ENCODE measurements at places on chromosomes 13 and 19.
A peak's percentile ranks its signal among the peaks of the same experiment; 100 is the strongest.

DNA sequence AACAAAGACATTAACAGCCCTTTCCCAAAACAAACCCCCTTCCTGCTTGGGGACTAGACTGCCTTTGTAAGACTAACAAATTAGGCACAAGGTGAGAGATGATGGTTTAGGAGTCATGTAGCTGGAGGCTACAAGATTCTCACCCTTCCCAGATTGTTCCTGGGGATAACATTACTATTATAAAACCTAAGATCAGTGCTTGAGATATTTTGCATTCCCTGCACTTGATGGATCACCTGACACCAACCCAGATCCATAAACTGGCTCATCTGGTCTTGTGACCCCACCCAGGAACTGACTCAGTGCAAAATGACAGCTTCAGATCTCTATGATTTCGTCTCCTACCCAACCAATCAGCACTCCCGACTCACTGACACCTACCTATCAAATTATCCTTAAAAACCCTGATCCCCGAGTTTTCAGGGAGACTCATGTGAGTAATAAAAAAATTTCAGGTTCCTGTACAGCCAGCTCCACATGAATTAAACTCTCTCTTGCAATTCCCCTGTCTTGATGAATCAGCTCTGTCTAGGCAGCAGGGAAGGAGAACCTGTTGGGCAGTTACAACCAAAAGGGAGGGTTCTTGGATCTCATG is 2.4 kb upstream of the ZNF616 start:
- no peak for DNase-seq

DNA sequence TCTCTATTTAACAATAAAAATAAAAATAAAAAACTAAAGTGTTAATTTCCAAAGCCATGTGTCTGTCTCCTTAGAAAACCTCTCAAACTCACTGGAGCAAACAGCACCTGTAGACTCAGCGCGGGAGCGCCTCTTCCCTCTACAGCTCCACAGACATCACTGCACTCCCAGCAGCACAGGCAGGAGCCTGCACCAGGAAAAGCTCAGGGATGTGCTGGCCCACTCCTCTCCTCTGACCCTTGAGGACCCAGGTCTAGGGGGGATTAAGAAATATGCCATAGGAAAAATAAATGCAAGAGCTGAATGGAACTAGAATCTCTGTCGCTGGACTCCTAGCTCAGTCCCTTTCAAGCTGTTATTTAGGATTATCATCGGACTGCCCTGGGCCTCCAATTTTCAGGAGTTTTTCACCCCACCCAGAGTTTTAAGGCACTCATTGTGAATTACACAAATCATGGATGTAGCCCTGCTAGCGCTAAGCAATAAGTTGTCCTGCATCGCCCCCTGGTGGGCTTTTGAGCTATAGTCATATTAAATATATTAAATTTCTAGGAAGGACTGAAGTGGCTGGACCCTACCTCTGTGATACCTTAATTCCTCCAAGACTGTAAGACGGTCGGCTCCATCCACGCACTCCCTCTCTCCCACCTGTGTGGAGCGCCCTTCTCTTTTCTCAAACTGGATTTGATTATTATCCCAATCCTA is 333.9 kb downstream of the UQCRFS1 start:
- peak; percentile 42 for DNase-seq

GRCh38 chr13:113129921-113130750 is 7.5 kb downstream of the F10 start:
- DNase-seq, result no peak

GRCh38 chr19:9721861-9722260 is 46.7 kb downstream of the ZNF846 start:
- no peak for DNase-seq

DNA sequence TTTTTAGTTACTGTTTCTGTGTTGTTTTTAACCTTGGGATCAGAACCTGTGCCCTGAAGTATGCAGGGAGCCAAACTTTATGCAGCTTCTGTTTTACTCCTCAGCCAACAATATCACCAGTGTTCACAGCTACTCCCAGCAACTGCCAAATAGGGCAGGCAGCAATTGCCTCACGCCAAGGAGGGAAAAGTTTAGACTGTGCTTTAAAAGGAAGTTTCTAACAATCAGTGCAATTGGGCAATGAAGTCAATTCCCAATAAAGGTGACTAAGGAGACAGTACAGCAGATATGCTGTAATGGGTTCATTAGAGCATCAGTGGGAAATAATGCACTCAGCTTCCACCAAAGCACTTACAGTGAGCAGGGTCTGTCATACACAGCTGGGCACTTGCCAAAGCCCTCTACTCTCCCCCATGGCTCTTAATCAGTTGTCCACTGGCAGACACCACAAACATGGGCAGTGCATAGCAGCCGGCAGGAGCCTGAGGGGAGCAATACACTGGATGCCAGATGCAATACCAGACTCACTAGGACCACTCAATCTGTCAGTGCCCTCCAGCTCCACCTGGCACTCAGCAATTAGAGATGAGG is 19.3 kb downstream of the ENOX1 start:
- DNase-seq, result no peak

DNA sequence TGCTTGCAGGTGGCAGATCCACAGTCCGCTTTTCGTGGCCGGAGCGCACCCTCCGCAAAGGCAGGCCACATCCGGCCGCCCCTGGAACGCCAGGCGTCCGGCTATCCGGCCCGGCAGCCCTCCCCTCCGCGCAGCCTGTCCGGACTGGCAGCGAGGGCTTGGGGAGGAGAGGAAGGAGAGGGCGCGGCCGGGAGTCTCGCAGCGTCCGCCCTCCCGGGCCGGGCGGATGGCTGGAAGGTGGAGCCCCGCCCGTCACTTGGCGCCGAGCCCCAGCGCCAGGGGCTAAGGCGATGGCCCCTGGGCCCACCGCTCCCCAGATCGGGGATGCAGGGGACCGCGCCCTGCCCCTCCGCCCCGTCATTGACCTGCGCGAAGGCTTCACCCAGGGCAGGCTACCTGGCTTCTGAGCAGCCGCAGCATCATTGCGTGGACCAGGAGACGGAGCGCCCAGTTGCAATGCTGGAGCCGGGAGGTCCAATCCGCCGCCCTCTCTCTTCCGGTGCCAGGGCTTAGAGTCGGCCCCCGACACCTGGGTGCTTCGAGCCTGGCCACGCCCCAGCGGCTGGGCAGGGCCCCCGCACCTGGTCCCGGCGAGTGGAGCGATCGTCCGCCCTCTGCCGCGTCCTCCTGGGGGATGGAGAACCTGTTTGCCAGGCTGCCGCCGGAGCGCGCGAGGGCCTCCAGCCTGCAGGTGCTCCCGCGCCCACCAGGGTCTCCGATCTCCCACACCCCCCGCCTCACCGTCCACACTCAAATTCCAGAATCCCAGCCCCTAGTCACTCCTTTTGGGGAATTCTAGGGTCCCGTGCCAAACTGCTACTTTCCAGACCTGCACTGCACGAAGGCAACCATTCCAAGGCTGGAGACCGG is at the start of gene FUT1:
Gene FUT1 (minus strand): TSS at position 146 of the 870 bp plus-strand sequence. CDS start 1,360 bp downstream, outside the sequence.
- DNase-seq, result no peak

- DNase-seq, result no peak
Measured at GRCh38 chr13:98998831-98999638, 21.2 kb upstream of the DOCK9 start.

GRCh38 chr13:50527188-50527587 is 316.3 kb downstream of the DLEU7 start:
- no peak for DNase-seq

GRCh38 chr13:98318263-98318878 is 141.3 kb upstream of the RNF113B start:
- no peak for DNase-seq

GRCh38 chr13:99893567-99893966 is 78.0 kb downstream of the ZIC5 start:
- no peak for DNase-seq

- no peak for DNase-seq
Measured at GRCh38 chr13:99656844-99657381, 155.6 kb downstream of the TM9SF2 start.

DNA sequence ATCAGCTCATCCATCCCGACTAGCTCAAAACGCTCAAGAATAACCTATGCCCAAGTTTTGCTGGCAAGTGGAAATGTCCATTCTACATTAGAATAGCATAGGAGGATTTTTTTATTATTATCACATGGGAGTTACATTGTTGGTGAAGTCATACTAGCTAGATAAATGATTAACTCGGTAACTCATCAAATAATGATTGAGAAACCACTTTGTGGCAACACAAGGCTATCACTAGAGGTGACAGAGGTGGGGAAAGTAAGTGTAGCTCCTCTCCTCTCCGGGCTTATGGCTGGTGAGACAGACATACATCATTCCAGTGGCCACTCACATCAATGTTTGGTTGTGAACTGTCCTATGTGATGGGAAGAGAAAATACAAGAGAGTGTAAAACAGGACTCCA is 161.6 kb downstream of the ZIC5 start:
- DNase-seq, result no peak

DNA sequence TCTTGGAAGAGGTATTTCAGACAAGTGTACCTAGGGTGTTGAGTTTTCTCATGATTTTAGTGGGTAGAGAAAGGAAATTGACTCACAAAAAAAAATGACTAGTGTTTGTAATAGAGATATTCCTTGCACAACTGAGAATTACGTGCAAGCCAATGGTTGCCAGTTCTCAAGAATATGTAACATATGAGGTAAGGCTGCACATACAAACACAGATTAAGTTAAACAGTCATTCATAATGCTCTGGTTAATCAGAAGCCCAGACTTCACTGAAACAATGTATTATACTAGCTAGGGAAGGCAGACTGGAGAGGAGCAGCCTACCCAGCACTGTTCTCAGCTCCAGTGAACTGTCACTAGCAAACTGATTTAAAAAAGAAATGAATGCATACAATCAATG is 418.3 kb downstream of the DIAPH3 start:
- no peak for DNase-seq

- DNase-seq, result no peak
Measured at GRCh38 chr13:95533545-95534160, 18.9 kb upstream of the CLDN10 start.

DNA sequence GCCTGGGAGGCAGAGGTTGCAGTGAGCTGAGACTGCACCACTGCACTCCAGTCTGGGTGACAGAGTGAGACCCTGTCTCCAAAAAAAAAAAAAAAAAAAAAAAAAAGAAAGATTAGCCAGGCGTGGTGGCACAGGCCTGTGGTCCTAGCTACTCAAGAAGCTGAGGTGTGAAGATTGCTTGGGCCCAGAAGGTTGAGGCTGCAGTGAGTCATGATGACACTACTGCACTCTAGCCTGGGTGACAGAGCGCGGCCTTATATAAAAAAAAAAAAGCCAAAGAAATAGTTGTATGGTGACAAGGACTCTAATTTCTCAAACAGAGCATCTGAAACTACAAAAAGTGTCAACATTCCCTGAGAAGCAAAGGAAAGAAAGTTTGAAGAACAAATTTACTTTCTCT is 3.4 kb downstream of the PBX4 start:
- no peak for DNase-seq

GRCh38 chr13:92836171-92836570 is 390.4 kb upstream of the GPC6 start:
- DNase-seq, result no peak

DNA sequence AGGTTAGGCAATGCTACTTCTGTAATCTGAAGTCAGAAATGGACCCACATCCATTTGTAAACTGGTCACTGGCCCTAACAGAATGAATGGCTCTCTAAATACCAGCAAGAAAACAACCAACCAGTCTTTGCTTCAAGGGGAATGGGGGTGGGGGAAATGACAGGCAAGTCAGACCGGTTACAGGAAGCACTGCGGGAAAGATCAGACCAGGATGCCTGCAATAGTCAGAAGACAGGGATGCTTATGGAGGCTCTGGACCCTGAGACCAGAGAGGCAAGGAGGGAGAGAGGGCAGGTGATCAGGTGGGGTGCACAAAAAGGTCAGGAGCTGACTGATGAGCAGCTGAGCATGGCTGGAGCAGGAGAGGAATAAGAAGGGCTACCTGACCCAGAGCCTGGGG is 13.1 kb downstream of the MED26 start:
- DNase-seq, result no peak

GRCh38 chr13:38348861-38349389 is 726 bp upstream of the UFM1 start:
- DNase-seq, result peak; percentile 31

DNA sequence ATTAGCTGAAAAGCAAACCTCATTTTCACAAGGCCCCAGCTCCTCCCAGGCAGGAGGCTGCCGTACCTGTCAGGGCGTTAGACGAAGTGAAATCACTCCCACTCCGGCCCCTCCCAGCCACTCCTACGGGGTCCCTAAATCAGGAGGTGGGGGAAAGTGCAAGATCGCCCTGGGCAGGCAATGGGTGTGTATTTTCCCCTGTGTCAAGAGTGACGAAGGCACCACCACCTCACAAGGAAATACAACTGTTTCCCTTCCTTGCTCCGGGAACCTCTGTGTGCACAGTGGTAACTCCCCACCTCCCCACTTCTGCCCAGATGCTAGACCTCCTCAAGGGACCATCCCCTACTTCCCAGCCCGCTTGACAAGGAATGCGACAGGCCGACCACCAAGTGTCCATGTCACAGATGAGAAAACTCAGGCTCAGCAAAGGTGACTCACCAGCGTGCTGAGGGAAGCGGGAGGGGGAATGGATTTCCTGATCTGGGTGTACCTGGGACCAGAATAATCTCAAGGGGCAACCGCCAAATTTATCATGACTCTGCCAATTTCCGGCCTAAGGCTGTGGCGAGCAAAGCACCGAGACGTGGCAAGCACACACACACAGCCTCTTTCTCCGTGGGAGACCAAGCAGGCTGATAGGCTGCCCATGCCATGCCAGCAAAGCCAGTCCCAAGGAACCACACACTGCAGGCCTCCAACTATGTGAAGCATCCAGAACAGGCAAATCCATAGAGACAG is 7.3 kb downstream of the PPP6R1 start:
- no peak for DNase-seq

DNA sequence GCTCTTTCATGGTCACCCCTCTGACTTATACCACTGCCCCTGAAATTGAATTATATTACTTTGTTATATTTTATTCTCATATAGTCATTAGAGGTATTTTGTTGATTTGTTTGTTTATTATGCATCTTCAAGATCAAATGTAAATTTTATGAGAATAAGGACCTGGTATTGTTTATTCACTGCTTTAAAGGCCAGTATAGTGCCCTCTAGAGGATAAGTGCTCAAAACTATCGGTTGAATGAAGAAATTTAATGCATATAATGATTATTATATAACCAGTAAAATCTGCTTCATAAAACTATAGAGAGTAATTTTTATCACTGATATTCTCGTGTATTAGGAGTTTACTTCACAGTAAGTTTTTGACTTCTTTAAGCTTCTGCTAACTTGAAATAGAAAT is 1401.9 kb downstream of the SLITRK1 start:
- DNase-seq, result peak; percentile 1

GRCh38 chr13:82688400-82688994 is 1193.8 kb downstream of the SLITRK1 start:
- no peak for DNase-seq

GRCh38 chr19:934197-934840 is 8.5 kb downstream of the ARID3A start:
- DNase-seq, result no peak

DNA sequence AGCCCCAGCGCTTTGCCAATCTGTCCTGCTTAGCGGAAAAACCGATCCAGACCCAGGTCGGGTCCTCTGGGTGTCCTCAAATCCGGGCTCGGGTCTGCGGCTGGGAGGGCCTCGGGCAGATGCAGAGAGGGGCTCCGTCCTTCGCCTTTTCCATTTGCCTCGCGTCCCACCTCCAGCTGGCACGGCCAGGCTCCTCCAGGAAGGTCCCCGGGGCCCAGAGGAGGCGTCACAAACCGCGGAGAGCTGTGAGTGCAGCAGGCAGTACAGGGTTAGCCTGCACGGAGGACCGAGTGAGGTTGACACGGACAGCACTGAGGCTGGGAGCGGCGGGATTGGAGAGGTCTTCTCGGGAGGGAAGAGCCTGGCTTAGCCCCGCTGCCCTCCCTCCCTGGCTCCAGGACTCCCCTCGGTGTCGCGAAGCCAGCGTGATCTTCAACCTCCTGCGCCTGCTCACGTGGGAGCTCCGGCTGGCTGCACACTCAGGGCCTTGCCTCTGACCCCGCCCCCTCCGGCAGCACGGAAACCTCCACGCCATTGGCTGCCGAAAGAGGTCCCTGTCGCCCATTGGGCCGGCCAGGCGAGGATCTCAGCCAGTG is 2.8 kb upstream of the IFNL2 start:
- no peak for DNase-seq
